NCI-H1092 (cell line): ENCODE measurements at places on chromosomes 5 and 9.

GRCh38 chr5:10227379-10227778 is 22.3 kb downstream of the ATPSCKMT start:
- DNase-seq: no peak

GRCh38 chr9:100083448-100084127 is 15.2 kb downstream of the ERP44 start:
- DNase-seq: no peak

DNA sequence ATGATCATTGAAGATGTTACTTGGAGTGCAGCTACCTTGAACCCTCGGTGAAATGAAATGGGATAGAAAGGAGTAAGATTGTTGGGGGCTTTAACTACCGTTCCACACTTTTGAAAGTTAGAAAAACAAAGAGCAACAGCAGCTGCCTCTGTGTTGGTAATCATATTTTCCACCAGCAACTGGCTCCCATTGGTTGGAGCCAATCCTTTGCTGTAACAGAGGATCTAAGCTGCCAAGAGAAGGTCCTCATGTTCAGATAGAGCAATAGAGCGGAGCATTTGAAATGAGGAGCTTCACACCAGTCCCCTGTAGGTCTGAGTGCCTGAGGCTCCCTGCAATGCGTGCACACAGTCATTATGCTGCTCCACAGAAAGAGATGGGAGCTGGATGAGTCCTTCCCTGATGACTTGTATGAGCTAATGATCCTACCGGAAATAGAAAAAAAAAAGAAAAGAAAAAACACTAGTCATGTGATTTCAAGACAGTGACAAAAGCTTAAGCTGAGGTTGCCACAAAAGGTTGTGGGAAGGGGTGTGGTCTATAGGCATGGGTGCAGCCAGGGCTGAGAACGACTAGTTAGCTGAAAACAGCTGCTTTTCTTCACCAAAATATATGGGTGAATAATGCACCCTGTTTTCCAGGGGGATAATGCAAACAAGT is 300.7 kb downstream of the MLLT3 start:
- no peak for DNase-seq

GRCh38 chr9:118281772-118282171 is 577.6 kb downstream of the TLR4 start:
- DNase-seq: no peak

DNA sequence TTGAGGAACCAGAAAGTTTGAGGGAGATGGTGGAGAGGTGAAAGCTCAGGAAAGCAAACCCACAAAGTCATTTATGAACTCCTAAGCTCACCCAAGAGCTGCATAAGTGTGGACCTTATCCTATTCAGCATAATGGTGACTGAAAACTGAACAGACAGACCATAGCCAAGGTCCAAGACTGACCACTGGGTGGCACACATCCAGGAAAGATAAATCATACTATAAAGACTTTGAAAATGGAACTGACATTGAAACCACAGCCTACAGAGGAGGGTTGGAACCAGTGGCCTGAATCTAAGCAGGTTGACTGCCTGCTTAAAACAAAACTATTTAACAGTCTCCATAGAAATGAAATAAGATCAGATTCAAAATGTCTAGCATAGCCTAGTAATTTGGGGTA is 121.0 kb upstream of the RGS7BP start:
- DNase-seq: no peak

GRCh38 chr5:145988993-145989392 is 52.6 kb downstream of the SH3RF2 start:
- no peak for DNase-seq

DNA sequence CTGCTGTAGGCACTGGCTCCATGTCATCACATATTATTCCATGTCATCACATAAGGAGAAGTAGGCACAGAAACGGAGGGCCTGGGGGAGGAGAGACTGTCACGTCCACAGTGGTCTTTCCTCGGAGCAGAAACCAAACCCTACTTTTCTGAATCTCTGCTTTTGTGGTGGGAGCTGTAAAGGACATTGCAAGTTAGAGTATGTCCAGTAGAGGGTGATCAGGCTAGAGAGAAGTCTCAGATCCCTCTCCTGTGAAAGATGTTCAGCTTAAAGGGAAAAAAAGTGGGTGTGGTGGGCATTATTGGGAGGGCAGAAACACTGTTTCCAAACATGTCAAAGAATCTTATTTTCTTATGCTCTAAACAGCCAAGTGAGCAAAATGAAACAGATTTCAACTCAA is 19.4 kb upstream of the FBP2 start:
- DNase-seq: no peak

DNA sequence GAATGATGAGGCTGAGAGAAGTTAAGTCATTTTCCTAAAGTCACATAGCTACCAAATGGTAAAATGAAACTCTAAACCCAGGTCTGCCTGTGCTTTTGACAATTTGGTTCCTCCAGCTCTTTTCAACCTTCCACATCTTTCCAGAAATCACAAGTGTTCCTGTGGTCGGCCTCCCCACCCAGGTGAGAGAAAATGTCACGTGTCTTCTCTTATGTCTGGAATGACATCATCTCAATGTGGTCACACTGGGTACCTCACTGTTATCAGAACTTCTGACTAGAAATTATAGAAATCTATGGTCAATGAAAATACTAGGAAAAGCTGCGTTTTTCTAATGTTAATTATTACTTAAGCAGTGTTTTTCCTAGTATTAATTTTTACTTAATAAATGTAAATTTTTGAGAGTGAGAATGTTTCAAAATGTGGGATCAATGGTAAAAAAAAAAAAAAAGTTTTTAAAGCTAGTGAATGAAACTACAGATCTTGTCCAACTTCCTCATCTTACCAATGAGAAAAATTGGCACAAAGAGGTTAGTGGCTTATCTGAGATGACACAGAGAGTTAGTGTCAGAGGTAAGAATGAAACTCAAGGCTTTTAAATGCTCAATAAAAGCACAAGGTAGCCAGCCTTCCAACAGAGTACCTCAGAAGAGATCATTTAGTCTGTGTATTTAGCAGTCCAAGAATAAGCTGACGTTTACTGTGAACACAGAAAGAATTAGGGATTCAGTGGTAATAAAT is 228.7 kb upstream of the NR4A3 start:
- DNase-seq: no peak

DNA sequence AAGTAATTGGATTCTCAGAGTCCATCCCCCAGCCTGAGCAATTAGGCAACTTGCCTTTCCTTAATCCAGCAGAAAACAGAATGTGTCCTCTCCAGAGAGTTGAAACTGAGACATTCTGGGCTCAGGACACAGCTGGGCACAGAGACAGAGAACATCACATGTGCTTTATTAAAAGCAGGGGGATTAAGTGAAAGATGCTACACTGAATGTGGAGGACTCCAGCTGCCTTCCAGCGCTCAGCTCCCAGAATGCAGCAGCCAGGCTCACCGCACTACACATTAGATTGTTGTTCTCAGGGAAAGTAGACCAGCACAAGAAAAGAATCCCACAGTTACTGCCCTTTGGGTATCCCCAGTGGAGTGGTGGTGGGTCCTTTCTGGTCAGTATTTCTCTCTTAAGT is 141.6 kb upstream of the IL12B start:
- no peak for DNase-seq

GRCh38 chr5:75509956-75510355 is 1.5 kb downstream of the CERT1 start:
- no peak for DNase-seq
